ENCODE measurements at places on chromosomes 2 and 18. TPM values are rescaled to one million over a fixed set of nuclear protein-coding genes. Genes with fewer than 3 reads are reported as not detected.

DNA sequence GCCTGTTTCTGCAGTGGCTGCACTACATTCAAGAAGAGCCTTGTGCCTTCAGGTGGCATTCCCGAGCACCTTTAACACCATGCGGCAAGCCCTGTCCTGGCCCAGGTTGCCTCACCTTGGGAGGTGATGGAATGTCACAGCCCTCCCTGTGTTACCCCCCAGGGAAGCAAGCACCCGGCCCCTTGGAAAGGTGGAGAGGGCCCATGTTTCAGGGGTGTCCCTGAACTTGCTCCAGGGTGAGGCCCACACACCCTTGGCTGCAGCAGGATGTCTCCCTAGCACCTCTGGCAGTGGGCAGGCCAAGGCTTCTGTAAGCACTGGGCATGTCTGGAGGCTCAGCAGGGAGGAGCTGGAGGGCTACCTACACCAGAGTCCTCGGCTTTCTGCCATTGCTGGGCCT, 29.3 kb upstream of the ACAA2 start:
- DNase-seq: no peak
- no peak overlapping the region for H3K4me3 ChIP-seq
- peaks cover 37% of the 10 kb centered on the region for H3K36me3 ChIP-seq
- peaks cover 47% of the 10 kb centered on the region for H3K4me1 ChIP-seq
- no peak overlapping the region for H3K27ac ChIP-seq

The GAL3ST2 gene
- not detected for total RNA-seq

The MOB1A gene
- total RNA-seq: 175 TPM

GRCh38 chr2:157523270-157524247, 79.7 kb upstream of the CYTIP start:
- no peaks in the 10 kb centered on the region for H3K36me3 ChIP-seq
- H3K4me3 ChIP-seq: no peak overlapping the region
- H3K27ac ChIP-seq: no peak overlapping the region
- no peaks in the 10 kb centered on the region for H3K4me1 ChIP-seq
- no peaks in the 10 kb centered on the region for H3K27me3 ChIP-seq
- DNase-seq: no peak

The RTTN gene
- total RNA-seq: 21.3 TPM

The FAP gene
- total RNA-seq: 3.6 TPM

DNA sequence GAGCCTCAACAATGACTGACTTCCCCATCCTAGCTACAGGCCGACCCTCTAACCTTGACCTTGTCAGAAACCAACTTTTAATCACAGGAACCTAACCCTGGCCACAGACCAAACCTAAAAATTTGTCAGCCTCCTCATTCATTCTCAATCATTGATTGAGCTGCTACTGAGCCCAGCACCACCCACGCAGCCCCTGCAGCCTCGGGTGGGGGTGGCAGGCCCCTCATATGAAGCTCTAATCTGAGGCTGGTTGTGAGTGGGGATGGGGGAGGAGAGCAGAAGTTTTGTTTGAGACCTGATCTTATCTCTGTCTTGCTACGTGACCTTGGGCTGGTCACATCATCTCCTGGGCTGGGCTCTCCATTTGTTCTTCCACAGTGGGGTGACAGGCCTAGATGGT, 99.5 kb upstream of the EPAS1 start:
- DNase-seq: no peak
- no peaks in the 10 kb centered on the region for H3K4me1 ChIP-seq
- no peaks in the 10 kb centered on the region for H3K36me3 ChIP-seq
- H3K27ac ChIP-seq: no peak overlapping the region
- no peak overlapping the region for H3K4me3 ChIP-seq
- no peaks in the 10 kb centered on the region for H3K27me3 ChIP-seq

DNA sequence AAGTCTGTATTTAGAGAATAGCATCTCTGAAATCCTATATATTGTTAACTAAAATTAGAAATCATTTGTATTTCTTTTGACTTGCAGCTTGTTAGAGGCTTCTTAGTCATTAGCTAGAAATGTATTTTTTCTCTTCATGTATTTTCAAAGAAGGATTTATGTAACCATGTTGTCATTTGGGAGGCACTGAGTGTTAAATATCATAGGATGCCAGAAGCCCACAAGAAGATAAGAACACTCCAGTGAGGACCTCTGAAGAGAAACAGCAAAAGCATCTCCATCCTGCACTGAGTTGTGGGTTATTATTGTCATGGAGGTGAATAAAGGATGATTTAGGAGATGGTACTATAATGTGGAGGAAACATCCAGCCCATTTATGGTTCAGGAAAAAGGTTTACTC, 93.5 kb downstream of the UBE2E3 start:
- H3K4me1 ChIP-seq: no peaks in the 10 kb centered on the region
- DNase-seq: no peak

GRCh38 chr2:240292035-240292574, 143.4 kb upstream of the GPC1 start:
- H3K27me3 ChIP-seq: peaks cover 5% of the 10 kb centered on the region
- no peak overlapping the region for H3K4me3 ChIP-seq
- no peak for DNase-seq
- H3K36me3 ChIP-seq: no peaks in the 10 kb centered on the region
- H3K4me1 ChIP-seq: peaks cover 20% of the 10 kb centered on the region

Data from SJCRH30 (cell line).